ENCODE measurements at places on chromosomes 13 and 19.

DNA sequence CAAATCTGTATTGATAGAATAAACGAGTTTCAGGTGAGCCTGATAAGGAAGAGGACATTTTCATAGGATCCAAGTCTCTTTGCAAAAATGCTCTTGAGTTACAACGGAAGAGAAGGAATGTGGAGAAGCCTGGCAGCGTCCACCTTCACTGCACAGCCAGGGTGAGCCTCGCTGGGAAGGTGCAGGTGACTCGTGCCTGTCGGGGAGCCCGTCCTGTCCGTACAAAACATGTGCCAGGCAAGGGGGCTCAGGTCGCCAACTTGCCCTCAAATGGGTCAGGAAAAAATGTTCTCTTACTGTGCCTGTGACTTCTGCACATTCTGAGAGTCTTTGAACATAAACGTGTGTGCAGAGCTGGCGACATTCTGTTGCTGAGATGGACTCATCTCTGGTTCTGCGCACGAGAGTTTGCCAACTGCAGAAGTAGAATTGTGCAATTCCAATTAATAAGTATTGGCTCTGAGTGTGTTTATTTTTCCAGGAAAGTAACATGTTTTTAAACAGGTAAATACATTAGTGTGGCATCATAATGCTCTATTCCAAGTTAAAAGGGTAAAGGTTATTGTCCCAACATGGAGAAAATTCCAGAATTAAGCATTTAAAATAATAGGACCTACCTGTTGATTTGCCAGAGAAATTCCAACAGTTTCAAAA lies 28.6 kb downstream of the NAXD start:
- DNase-seq: no peak

DNA sequence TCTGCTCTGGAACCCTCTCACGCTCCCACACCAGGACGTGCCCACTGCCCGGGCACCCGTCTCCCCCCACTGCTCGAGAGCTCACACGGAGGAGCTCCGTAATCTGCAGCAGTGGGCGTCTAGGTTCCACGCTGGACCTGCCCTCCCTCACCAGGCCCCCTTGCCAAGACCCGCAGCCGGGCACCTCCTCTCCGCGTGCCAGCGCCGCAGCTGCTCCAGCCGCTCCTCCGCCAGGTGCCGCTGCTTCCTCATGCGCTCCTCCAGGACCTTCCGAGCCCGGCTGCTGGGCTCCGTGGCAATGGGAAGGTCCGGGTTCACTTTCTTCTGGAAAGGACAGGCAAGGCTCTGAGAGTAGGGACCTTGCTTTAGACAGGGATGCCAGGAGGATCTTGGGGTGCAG lies 35.0 kb upstream of the MATK start:
- no peak for DNase-seq

DNA sequence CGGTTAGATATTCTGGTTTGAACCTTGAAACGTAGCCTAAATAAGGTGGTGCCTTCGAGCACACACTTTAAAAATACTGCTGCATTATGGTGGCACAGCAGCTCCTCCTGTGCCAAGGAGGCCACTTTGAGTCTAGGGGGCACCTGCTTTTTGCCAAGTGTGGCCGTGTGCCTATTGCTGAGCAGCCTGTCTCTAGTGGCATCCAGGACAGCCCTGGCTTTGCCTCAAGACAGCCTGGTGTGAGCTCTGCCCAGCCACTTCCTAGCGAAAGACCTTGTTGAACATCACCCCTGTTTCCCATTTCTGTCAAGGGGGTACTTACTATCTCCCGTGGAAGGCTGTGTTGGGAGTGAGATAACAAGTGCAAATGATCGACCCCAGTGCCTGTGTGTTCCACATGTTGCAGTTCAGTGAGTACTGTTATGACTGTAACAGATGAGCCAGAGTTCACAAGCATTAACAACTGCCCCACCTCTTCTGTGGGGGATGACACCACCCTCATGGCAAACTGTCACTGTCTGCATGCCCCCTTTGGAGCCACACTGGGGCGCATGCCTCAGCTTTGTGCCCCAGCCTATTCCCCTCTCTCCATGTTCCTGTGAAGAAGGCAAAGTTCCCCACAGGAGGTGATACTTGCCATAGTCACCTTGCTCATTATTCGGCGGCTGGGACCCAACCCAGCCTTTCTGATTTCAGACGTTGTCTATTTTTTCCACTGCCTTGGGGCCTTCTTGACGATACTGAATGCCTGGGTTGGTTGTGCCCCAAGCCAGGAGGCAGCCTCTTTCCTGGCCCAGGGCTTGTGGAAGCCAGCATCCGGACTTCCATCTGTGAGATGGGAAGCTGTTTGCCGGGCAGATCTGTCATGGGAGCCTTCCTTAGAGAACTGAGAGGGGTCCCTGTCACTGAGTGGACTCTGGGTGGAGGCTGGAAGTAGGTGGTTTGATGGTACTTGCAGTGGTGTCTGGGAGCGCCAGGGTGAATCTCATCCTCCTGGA lies 5.4 kb downstream of the GATAD2A start:
- DNase-seq: no peak

GRCh38 chr13:67094952-67095351 lies 135.2 kb downstream of the PCDH9 start:
- no peak for DNase-seq

- DNase-seq: no peak
These were observed 11.1 kb downstream of the PGPEP1 start for GRCh38 chr19:18351544-18351943.

DNA sequence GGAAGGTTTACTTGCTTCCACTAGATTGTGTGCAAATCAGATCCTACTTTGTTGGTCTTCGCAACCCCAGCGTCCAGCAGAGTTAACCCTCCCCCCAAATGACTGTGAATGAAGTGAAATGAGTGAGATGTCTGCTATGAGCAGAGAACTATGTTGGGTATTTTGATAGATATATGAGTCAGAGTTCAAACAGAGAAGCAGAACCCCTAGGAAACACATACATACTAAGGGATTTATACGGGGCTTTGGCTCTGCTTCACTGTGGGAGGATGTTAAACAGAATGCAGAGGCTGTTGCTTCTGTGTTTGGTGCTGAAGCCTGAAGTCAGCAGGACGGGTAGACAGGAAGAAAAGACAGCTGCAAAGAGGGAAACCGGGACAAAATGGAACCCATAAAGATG lies 197.0 kb downstream of the MZT1 start:
- no peak for DNase-seq
